ELR (cell line): ENCODE measurements at places on chromosomes 3 and 15.
A peak's percentile ranks its signal among the peaks of the same experiment; 100 is the strongest.

DNA sequence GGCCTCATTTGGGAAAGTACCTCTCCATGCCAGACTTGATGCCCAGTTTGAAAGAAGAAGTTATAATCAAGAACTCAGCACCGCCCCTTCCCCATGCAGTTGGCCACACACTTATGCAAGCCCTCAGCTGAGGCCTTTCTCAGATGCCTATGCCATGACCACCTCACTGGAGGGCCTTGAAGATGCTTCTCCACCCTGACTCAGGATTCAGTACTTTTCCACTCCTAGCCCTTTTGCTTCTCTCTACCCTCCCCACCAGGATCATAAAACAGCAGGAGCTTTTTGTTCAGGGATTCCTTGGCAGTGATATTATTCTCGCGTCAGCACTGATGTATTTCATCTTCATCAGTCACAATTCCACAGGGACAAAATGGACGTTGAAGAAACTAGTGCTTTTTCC lies 313.5 kb downstream of the PYDC2 start:
- peak; percentile 87 for DNase-seq

GRCh38 chr15:34799149-34800101 lies 4.1 kb upstream of the ACTC1 start:
- DNase-seq: no peak

DNA sequence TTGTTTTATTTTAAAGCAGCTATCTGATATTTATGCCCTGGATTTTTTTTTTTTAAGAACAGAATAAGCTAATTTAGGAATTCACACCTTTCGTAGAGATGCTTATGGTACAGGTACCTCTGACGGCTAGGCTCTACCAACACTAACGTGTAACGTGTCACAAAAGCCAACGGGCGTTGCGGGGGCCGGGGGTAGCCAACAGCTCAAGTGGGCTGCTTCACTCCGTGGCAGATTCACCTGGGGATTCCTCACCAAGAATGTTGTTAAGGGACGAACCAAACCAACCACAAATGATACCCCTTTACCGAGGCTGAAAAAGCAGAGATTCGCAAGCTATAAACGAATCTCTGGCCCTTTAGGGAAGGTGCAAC lies 1.0 kb downstream of the TMCC1 start:
- no peak for DNase-seq

DNA sequence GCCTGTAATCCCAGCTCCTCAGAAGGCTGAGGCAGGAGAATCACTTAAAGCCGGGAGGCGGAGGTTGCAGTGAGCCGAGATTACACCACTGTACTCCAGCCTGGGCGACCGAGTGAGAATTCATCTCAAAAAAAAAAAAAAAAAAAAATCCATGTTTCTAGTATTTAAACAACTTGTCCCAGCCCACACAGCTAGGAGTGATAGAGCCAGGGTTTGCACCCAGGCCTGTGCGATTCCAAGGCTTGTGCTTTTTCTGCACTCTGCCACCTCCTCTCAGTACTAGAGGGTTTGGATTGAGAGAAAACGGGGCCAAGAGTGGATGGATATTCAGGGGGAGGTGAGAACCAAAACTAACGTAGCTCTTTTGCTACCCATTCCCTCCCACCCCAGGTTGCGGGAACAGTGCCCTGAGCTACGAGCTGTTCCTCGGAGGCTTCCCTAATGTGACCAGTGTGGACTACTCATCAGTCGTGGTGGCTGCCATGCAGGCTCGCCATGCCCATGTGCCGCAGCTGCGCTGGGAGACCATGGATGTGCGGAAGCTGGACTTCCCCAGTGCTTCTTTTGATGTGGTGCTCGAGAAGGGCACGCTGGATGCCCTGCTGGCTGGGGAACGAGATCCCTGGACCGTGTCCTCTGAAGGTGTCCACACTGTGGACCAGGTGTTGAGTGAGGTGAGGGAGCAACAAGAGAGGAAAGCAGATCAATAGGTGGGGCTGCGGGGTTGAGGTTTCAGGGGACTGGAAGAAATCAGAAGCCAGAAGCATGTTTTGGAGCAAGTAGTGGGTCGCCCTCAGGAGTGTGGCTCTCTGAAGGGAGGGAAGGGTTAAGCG lies 4.1 kb downstream of the CAMK2N2 start:
- no peak for DNase-seq
